Testis (tissue), 5 donors: ENCODE measurements at places on chromosomes 11 and 22.

GRCh38 chr11:105297463-105297862 is 157.9 kb upstream of the CARD18 start:
- H3K4me3 ChIP-seq, result no peak overlapping the region
- DNase-seq, result no peak
- no peaks in the 10 kb centered on the region for H3K27me3 ChIP-seq
- H3K4me1 ChIP-seq, result no peaks in the 10 kb centered on the region

DNA sequence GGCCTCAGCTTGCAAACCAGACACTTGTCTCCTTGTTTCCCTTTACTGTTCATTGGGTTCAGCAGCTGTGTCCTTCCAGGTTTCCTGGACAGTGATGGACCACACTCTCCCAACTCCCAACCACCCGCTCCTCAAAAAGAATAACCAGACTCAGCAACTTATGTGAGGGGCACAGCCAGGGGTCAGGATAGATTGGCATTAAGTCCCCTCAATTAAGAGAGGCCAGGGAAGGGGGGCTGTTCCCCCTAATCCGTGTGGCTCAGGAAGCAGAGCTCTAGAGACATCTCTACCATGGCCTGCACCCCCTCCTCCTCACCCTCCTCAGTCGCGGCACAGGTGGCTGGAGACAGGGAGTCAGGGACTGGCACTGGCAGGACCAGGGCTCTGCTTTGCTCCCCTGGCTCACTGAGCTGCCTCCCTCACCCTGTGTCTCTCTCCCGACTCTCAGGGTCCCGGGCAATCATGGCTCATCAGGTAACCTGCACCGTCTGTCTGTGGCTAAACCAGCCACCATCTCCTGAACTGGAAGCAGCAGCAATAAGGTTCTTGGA is 111.7 kb downstream of the ZNF280B start:
- peaks cover 9% of the 10 kb centered on the region for H3K4me1 ChIP-seq
- no peak overlapping the region for H3K4me3 ChIP-seq
- DNase-seq, result no peak
- no peaks in the 10 kb centered on the region for H3K27me3 ChIP-seq
- no peak overlapping the region for H3K27ac ChIP-seq

- H3K27ac ChIP-seq, result no peak overlapping the region
- H3K36me3 ChIP-seq, result no peaks in the 10 kb centered on the region
- H3K4me1 ChIP-seq, result no peaks in the 10 kb centered on the region
- no peak overlapping the region for H3K4me3 ChIP-seq
- DNase-seq, result no peak
Measured at GRCh38 chr11:35343033-35343598, 76.2 kb downstream of the SLC1A2 start.

GRCh38 chr22:38864361-38865191 is 7.4 kb downstream of the CBX6 start:
- H3K4me3 ChIP-seq, result no peak overlapping the region
- peak overlapping the region; percentile 75 for H3K27ac ChIP-seq
- peak; percentile 81 for DNase-seq
- H3K27me3 ChIP-seq, result no peaks in the 10 kb centered on the region
- no peaks in the 10 kb centered on the region for H3K36me3 ChIP-seq

DNA sequence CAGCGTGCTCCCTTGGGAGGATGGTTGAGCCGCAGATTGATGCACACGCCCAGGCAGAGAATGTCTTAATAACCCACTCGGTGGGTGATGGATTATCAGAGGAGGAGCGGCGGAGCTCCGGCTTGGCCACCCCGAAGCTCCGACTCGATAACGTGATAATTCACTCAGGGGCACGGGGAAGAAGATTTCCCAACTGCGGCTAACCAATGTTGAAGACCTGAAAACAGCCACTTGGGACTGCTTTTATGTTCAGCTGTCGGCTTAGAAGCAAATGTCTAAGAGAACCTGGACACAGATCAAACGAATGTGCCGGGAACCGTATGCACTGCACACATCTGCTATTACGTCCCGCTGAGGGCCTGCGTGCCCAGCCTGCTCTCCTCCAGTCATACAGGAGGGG is 206.8 kb upstream of the CADM1 start:
- no peak overlapping the region for H3K27ac ChIP-seq
- H3K27me3 ChIP-seq, result no peaks in the 10 kb centered on the region
- H3K4me1 ChIP-seq, result peaks cover 2% of the 10 kb centered on the region
- H3K4me3 ChIP-seq, result no peak overlapping the region
- DNase-seq, result no peak

- no peak overlapping the region for H3K4me3 ChIP-seq
- no peaks in the 10 kb centered on the region for H3K27me3 ChIP-seq
- DNase-seq, result no peak
- no peak overlapping the region for H3K27ac ChIP-seq
- no peaks in the 10 kb centered on the region for H3K4me1 ChIP-seq
Measured at GRCh38 chr11:44824300-44824704, 97.5 kb downstream of the TSPAN18 start.

DNA sequence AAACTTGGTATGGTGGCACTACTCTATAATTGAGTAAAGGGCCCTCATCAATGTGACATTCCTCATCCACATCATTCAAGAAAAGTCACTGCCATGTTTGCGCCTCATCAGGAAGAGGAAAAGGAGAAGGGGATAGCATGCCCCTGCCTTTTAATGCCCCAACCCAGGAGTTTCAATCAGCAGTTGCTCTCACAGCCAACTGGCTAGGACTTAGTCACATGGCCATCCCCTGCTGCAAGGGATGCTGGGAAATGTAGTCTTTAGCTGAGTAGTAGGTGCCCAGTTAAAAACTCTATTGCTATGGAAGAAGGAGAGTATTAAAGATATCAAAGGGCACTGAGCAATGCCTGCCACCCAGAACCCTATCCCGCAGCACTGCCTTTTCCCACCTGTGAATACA is 10.9 kb upstream of the CCND1 start:
- H3K27me3 ChIP-seq, result no peaks in the 10 kb centered on the region
- no peak overlapping the region for H3K27ac ChIP-seq
- no peaks in the 10 kb centered on the region for H3K4me1 ChIP-seq
- H3K36me3 ChIP-seq, result no peaks in the 10 kb centered on the region
- H3K4me3 ChIP-seq, result no peak overlapping the region

DNA sequence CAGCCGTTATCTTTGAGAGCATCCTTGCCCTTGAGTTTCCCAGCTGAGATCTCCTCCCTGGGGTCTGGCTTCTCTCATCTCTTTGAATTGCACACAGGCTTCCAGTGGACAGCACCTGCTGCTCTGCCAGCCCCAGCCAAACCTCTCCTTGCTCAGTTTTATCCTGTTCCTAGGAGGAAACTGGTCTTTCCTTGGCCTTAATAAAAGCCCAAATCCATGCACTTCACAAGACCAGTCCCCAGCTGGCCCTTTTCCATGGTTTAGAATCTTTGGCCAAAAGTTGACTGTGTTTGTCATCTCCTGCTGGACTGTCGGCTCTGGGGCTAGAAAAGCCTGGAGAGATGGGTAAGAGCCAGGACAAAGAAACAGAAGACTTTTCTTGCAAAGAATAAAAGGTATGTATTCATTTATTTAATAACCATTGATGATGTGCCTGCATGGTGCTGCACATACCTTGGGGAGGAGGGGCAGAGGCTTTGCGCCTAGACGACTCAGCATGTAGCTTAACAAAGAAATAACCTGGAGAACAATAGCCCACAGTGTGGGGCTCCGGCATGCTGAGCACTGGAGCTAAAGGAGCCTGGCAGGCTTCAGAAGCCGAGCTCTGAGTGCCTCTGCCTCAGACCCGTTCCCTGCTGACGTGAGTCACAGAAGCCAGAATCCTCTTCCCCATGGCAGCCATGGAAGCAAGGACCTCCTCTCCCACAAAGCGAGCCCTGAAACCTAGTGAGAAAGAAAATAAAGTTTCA is 319.3 kb upstream of the B3GAT1 start:
- H3K4me1 ChIP-seq, result no peaks in the 10 kb centered on the region
- H3K27ac ChIP-seq, result no peak overlapping the region
- no peaks in the 10 kb centered on the region for H3K36me3 ChIP-seq
- DNase-seq, result no peak
- H3K27me3 ChIP-seq, result no peaks in the 10 kb centered on the region

DNA sequence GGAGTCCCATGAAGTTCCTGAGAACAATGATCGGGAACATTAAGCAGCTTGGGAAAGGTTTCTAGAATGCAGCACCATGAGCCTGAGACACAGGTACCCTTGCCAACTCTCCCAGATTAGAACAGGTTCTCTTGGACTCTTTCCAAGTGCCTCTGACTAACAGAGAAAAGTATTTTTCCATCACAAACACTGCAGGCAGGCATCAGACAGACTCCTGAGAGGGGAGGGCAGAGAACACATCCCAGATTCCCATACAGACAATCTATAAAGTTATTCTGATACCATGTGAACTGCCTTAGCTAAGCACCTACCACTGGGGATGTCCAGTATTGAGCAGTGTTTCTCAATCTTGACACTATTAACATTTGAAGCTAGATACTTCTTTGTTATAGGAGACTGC is 27.3 kb downstream of the SERGEF start:
- no peak overlapping the region for H3K27ac ChIP-seq
- DNase-seq, result no peak
- H3K4me1 ChIP-seq, result no peaks in the 10 kb centered on the region
- H3K27me3 ChIP-seq, result no peaks in the 10 kb centered on the region
- H3K4me3 ChIP-seq, result no peak overlapping the region
- H3K36me3 ChIP-seq, result no peaks in the 10 kb centered on the region

DNA sequence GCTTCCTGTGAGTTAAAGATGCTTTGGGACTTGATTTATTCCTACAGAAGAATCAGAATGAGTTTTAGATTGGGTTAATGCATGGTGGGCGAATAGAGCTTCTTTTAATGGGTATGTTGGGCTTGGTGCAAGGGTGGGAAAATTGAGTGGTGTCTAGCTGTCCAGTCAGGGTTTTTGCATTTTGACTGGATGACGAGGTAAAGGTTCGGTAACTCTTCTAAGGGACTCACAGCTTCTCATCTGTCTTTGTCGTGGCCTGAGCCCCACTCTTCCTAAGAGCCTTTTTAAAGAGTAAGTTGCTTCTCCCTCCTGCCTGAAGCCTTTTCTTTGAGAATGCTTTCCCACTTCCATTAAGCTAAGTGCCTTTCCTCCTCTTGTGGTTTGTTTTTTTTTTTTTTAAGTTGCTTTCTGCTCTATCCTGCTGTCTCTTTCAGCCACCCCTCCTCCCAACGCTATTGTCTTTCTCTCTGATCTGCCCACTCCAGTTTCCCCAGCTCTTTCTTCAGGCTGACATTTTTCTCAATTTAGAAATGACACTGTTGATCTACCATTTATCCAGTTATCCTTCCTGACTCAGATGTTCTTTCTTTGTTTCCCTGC is 1.1 kb downstream of the DPF2 start:
- peak overlapping the region; percentile 93 for H3K27ac ChIP-seq
- no peaks in the 10 kb centered on the region for H3K27me3 ChIP-seq
- peak overlapping the region; percentile 89 for H3K4me3 ChIP-seq
- no peak for DNase-seq

- no peaks in the 10 kb centered on the region for H3K36me3 ChIP-seq
- H3K4me1 ChIP-seq, result no peaks in the 10 kb centered on the region
- H3K4me3 ChIP-seq, result no peak overlapping the region
- H3K27me3 ChIP-seq, result no peaks in the 10 kb centered on the region
- no peak for DNase-seq
Measured at GRCh38 chr11:28836285-28837081, 728.3 kb downstream of the METTL15 start.

DNA sequence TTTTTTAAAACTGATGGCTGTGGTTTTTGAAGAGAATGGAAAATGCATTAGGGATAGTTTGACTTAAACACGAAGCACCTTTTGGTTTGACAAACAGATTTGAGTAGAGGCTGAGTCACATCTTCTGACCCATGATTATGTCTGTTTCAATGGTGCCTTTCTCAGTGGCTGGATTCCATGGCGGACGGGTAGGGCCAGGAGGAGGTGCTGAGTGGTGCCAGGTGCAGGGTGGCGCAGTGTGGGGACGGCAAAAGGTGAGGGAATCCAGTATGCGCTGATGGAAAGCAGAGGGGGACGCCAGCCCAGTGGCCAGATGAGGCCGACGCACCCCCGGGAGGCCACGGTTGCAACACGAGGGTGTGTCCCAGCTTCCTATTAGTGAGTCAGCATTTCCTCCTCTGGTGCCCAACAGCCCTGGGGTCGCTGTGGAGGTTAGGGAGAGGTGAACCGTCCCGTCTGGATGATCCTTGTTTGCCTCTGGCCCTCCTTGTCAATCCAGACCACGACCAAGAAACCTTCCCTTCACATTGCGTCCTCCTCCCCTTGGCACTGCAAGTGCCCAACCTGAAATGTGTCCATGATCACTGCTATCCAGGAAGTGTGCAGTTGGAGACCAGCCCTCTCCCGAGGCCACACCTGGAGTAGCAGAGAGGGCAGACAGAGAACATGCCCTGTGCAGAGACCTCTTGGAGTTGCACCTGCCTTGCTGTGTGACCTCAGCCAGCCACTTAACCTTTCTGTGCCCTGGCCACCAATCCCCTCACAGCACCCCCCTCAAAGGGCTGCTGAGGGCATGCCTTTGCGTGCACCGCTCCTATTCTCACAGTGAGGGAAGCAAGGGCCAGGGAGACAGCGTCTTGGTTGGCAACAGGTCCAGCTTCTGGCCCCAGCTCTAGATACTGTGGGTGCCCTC is 32.5 kb upstream of the ATXN10 start:
- H3K4me3 ChIP-seq, result no peak overlapping the region
- no peaks in the 10 kb centered on the region for H3K36me3 ChIP-seq
- no peaks in the 10 kb centered on the region for H3K4me1 ChIP-seq
- no peaks in the 10 kb centered on the region for H3K27me3 ChIP-seq

DNA sequence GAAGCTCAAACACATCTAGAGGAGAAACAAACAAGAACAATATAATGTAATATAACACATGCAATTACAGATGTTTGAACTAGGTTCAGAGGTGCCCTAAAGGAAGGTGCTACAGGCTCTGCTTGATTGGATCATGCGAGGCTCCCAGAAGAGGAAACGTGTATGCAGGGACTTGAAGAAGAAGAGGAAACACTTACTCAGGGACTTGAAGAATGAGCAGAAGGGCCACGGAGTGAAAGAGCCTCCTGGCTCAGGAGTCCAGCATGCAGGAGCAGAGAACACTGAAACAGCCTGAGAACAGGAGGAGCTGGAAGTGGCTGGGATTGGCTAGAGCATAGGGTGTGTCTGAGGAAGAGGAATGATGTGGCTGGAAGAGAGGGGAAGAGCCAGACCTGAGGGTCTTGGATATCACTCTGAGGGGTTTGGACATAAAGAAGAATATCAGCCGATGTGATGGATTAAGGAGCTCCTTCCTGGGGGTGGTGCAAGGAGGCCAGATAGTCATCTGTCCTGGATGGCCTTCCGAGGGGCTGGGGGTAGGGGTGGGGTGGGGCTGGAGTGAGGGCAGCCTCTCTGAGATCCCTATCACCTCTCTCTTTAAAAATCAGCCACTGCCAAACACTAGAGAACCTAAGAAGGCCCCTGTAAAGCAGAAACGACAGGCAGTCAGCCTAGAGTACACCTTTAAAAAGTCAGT is 16.8 kb downstream of the FZD4 start:
- H3K4me3 ChIP-seq, result no peak overlapping the region
- no peaks in the 10 kb centered on the region for H3K27me3 ChIP-seq
- no peak overlapping the region for H3K27ac ChIP-seq
- no peak for DNase-seq
- H3K4me1 ChIP-seq, result peaks cover 36% of the 10 kb centered on the region

DNA sequence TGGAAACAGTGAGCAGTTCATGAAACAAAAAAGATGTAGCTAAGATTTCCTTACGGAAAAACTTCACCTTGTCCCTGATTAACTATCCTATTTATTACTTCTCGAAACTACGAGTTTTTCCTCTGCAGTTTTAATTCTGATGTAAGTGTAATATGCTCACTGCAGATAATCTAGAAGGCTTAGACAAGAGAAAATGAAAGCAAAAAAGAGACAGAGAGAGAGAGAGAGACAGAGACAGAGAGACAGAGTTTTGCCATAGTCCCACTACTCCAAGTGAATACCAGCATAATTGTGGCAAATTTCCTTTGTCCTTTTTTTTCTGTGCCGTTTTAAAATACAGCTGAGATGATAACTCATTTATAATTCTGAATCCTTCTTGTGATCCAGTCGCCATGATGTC is 24.8 kb downstream of the FSHB start:
- H3K4me1 ChIP-seq, result no peaks in the 10 kb centered on the region
- H3K27me3 ChIP-seq, result no peaks in the 10 kb centered on the region
- no peaks in the 10 kb centered on the region for H3K36me3 ChIP-seq
- no peak for DNase-seq
- H3K27ac ChIP-seq, result no peak overlapping the region
